Prostate gland (tissue), 2 donors: ENCODE measurements at places on chromosomes 1 and 21. TPM values are rescaled to one million over a fixed set of nuclear protein-coding genes. Genes with fewer than 3 reads are reported as not detected.
A peak's percentile ranks its signal among the peaks of the same experiment; 100 is the strongest.

The GFI1 gene
- total RNA-seq = 0.32 TPM

The OR14A2 gene
- total RNA-seq = not detected

The CFAP45 gene
- 2.6 TPM for total RNA-seq

The PFKL gene
- 235 TPM for total RNA-seq

The GNB1 gene
- total RNA-seq = 163 TPM

The GNG4 gene
- total RNA-seq = 47.7 TPM

The PLXNA2 gene
- total RNA-seq = 7.3 TPM

The PTPRC gene
- total RNA-seq = 8.9 TPM

The FCN3 gene
- 15.6 TPM for total RNA-seq

The LAD1 gene
- 26.8 TPM for total RNA-seq

GRCh38 chr1:108692724-108693655 lies 880 bp downstream of the PRPF38B start:
- H3K27ac ChIP-seq = peak overlapping the region; percentile 98
- H3K4me1 ChIP-seq = no peaks in the 10 kb centered on the region

- no peaks in the 10 kb centered on the region for H3K4me1 ChIP-seq
- H3K4me3 ChIP-seq = no peak overlapping the region
- no peaks in the 10 kb centered on the region for H3K27me3 ChIP-seq
- H3K36me3 ChIP-seq = no peaks in the 10 kb centered on the region
Measured at GRCh38 chr1:218817071-218817470, 356.6 kb upstream of the LYPLAL1 start.

DNA sequence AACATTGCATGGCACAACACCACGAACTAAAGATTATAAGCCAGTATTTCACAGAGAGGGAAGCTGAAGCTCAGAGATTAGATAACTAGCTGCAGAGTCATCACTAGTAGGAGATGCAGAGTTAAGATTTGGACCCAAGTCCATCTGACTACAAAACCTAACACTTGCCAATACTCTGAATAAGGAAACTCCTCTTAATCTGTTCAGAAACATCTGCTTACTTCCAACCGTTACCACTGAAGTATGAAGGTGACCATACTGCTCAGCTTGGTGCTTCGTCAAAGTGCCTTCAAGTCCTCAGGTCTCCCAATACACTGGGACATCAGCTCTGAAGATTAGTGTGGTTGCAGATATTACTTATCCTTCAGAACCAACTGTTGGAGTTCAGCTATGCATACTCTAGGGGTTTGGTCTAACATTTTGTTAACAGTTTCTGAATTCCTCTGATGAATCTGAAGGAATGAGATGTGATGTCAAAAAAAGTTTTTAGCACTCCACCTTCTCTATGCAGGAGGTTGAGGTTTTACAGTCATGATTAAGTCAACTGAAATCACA lies 179.6 kb downstream of the TPR start:
- no peaks in the 10 kb centered on the region for H3K4me1 ChIP-seq
- DNase-seq = no peak
- H3K4me3 ChIP-seq = no peak overlapping the region

- H3K36me3 ChIP-seq = no peaks in the 10 kb centered on the region
- H3K27me3 ChIP-seq = no peaks in the 10 kb centered on the region
- DNase-seq = no peak
- no peak overlapping the region for H3K27ac ChIP-seq
Measured at GRCh38 chr1:63289135-63289534, 33.2 kb upstream of the FOXD3 start.

DNA sequence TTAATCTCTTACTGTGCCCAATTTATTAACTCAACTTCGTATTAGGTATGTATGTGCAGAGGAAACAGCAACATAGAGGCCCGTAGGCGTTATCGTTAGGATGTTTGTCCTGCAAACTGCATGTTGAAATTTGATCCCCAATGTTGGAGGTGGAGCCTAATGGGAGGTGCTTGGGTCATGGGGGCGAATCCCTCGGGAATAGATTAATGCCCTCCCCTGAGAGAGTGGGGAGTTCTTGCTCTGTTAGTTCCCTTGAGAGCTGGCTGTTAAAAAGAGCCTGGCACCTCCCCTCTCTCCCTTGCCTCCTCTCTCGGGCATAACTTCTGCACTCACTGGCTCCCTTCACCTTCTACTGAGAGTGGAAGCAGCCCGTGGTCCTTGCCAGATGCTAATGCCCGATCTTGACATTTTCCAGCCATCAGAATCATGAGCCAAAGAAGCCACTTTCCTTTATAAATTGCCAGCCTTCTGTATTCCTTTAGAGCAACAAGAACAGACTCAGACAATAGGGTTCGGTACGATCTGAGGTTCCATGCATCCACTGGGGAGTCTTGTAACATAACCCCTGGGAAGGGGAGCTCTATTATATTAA lies 149.0 kb upstream of the RAB4A start:
- H3K27me3 ChIP-seq = no peaks in the 10 kb centered on the region
- no peak overlapping the region for H3K4me3 ChIP-seq
- peaks cover 11% of the 10 kb centered on the region for H3K4me1 ChIP-seq
- H3K27ac ChIP-seq = no peak overlapping the region

DNA sequence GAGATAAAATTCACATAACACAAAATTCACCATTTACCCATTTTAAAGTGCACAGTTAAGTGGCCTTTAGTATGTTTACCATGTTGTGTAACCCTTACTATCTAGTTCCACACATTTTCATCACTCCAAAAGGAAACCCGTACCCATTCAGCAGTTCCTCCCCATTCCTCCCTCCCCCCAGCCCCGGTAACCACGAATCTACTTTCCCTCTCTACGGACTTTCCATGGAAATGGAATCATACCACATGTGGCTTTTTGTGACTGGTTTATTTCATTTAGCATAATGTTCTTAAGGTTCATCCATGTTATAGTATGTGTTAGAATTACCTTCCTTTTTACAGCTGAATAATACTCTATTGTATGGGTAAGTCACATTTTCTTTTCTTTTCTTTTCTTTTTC lies 10.9 kb downstream of the DOP1B start:
- peak overlapping the region; percentile 88 for H3K27ac ChIP-seq
- H3K4me1 ChIP-seq = peaks cover 16% of the 10 kb centered on the region
- no peaks in the 10 kb centered on the region for H3K27me3 ChIP-seq
- H3K4me3 ChIP-seq = no peak overlapping the region
- no peak for DNase-seq
- no peaks in the 10 kb centered on the region for H3K36me3 ChIP-seq

GRCh38 chr1:43711524-43712386 lies 4.4 kb downstream of the ST3GAL3 start:
- DNase-seq = no peak
- no peak overlapping the region for H3K27ac ChIP-seq
- no peaks in the 10 kb centered on the region for H3K36me3 ChIP-seq
- peaks cover under 1% of the 10 kb centered on the region for H3K4me1 ChIP-seq
- no peaks in the 10 kb centered on the region for H3K27me3 ChIP-seq
- no peak overlapping the region for H3K4me3 ChIP-seq

- DNase-seq = no peak
- peaks cover 22% of the 10 kb centered on the region for H3K36me3 ChIP-seq
Measured at GRCh38 chr1:9737057-9737456, 85.5 kb downstream of the PIK3CD start.

- no peak for DNase-seq
- no peaks in the 10 kb centered on the region for H3K36me3 ChIP-seq
- H3K27me3 ChIP-seq = no peaks in the 10 kb centered on the region
- no peaks in the 10 kb centered on the region for H3K4me1 ChIP-seq
Measured at GRCh38 chr21:34924771-34925419, 124.2 kb downstream of the RUNX1 start.

GRCh38 chr1:30770150-30770549 lies 12.6 kb upstream of the LAPTM5 start:
- no peak for DNase-seq
- H3K4me1 ChIP-seq = no peaks in the 10 kb centered on the region
- H3K27ac ChIP-seq = no peak overlapping the region
- H3K27me3 ChIP-seq = no peaks in the 10 kb centered on the region
- no peak overlapping the region for H3K4me3 ChIP-seq

DNA sequence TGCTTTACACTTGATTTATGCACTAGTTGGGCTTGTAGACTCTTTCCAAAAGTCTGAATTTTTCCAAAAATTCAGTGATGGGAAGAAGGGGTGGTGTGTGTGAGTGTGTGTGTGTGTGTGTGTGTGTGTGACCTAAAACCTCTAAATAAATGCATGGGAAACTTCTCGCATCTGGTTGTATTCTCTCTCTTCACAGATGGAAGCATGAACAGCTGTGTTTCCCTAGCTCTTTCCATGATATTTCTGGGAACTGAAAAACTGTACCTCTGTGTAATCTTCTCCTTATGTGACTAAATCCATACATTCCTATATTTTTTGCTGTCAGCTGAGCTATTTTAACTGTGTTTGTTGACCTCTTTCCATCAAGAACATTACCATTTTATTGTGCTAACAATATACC lies 26.2 kb upstream of the CYYR1 start:
- H3K4me3 ChIP-seq = no peak overlapping the region
- H3K36me3 ChIP-seq = no peaks in the 10 kb centered on the region
- H3K27me3 ChIP-seq = no peaks in the 10 kb centered on the region

- no peak overlapping the region for H3K4me3 ChIP-seq
- H3K27ac ChIP-seq = no peak overlapping the region
- DNase-seq = no peak
- no peaks in the 10 kb centered on the region for H3K36me3 ChIP-seq
- no peaks in the 10 kb centered on the region for H3K4me1 ChIP-seq
Measured at GRCh38 chr21:42905195-42905594, 12.1 kb downstream of the NDUFV3 start.

DNA sequence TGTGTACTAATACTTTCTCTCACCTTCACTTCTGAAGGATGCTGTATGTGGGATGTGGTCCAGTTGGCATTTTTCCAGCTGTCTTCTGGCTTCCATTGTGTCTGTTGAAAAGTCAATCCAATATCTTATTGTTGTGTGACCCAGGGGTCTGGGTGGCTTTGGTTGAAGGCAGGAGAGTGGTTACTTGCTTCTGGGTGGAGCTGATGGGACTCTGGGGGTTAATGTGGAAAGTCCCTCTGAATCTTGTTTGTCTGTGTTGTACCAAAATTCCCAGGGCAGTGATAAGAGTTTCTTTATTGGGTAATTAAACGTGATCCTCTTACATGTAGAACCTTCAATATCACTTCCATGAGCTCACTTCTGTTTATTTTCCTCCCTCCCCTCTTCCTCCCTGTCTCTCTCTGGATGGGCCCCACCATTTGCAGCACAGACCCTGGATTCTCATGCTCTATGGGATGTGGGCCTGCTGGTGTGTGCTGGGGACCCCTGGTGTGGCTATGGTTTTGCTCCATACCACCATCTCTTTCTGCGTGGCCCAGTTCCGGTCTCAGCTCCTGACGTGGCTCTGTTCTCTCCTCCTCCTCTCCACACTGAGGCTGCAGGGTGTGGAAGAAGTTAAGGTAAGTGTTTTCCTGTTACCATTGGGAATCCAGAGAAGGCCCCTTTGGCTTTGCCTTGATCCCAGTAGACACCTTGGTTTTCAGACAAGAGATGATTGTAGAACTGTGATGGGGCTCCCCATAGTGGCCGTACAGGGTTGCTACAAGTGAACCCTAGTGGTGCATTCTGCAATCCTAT lies 71.5 kb downstream of the HHAT start:
- no peaks in the 10 kb centered on the region for H3K36me3 ChIP-seq
- DNase-seq = peak; percentile 54
- H3K27ac ChIP-seq = no peak overlapping the region
- no peaks in the 10 kb centered on the region for H3K4me1 ChIP-seq

DNA sequence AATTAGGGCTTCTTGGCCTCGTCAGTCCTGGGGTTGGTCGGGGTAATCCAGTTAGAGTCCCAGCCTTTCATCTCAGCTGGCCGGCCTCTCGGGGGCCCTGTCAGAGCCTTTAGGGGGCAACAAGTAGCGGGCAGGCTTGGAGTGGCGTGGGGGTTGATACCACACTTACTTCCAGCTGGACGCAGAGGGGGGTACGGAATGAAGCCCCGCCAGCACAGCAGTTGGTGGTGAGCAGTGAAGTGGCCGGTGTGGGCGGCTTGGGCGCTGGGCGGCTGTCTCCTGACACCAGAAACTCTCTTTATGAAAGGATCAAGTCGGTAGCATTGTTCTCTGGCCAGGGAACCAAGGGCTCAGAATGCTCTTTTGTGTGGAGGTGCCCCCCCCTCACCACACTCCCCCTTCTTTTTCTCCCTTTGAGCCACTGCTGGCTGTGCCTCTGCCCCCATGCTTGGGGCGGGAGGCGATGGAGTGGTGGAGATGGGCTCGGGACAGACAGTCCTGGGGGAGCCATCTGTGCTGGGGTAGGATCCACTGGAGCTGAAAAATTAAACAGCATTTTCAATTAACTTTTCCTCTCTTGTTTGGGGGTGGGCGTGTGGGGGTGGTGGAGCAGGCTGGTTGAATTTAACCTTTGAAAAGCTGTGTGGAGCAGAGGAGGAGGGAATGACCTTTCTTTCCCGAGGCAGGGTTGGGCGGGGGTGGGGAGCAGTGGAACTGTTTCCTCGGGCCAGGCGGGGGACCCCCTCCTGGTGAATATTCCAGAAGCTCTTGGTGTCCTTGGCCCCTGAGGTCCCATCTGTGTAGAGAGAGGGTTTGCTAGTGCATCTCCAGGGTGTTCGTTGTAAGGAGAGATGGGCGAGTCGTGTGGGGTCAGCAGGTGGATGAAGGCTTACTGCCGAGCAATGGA lies 102.7 kb downstream of the RNF220 start:
- no peaks in the 10 kb centered on the region for H3K4me1 ChIP-seq
- H3K27ac ChIP-seq = no peak overlapping the region
- no peak for DNase-seq
- no peaks in the 10 kb centered on the region for H3K36me3 ChIP-seq
- no peak overlapping the region for H3K4me3 ChIP-seq
- H3K27me3 ChIP-seq = peaks cover 3% of the 10 kb centered on the region

GRCh38 chr1:178862416-178862815 lies 8.5 kb downstream of the ANGPTL1 start:
- H3K27ac ChIP-seq = no peak overlapping the region
- H3K4me1 ChIP-seq = no peaks in the 10 kb centered on the region
- no peak overlapping the region for H3K4me3 ChIP-seq

GRCh38 chr1:208030288-208031091 lies 119.6 kb upstream of the CD34 start:
- H3K4me3 ChIP-seq = no peak overlapping the region
- DNase-seq = no peak
- H3K27me3 ChIP-seq = no peaks in the 10 kb centered on the region
- H3K4me1 ChIP-seq = no peaks in the 10 kb centered on the region
- peak overlapping the region; percentile 42 for H3K27ac ChIP-seq

- H3K27ac ChIP-seq = no peak overlapping the region
- H3K27me3 ChIP-seq = no peaks in the 10 kb centered on the region
- no peak overlapping the region for H3K4me3 ChIP-seq
- no peaks in the 10 kb centered on the region for H3K4me1 ChIP-seq
Measured at GRCh38 chr1:165829888-165830287, 2.5 kb downstream of the UCK2 start.

- no peaks in the 10 kb centered on the region for H3K27me3 ChIP-seq
- no peaks in the 10 kb centered on the region for H3K4me1 ChIP-seq
- DNase-seq = no peak
- H3K36me3 ChIP-seq = no peaks in the 10 kb centered on the region
Measured at GRCh38 chr1:116367256-116367945, 5.6 kb upstream of the ATP1A1 start.

GRCh38 chr1:228415221-228415620 lies 1.4 kb downstream of the TRIM17 start:
- H3K4me1 ChIP-seq = peaks cover 7% of the 10 kb centered on the region
- H3K27ac ChIP-seq = no peak overlapping the region
- no peak overlapping the region for H3K4me3 ChIP-seq
- H3K36me3 ChIP-seq = no peaks in the 10 kb centered on the region
- no peaks in the 10 kb centered on the region for H3K27me3 ChIP-seq
- DNase-seq = no peak
